ENCODE measurements at places on chromosomes 6 and 20.
A peak's percentile ranks its signal among the peaks of the same experiment; 100 is the strongest.

- no peak for DNase-seq
These were observed 77.8 kb downstream of the PLCB4 start for GRCh38 chr20:9146649-9147048.

DNA sequence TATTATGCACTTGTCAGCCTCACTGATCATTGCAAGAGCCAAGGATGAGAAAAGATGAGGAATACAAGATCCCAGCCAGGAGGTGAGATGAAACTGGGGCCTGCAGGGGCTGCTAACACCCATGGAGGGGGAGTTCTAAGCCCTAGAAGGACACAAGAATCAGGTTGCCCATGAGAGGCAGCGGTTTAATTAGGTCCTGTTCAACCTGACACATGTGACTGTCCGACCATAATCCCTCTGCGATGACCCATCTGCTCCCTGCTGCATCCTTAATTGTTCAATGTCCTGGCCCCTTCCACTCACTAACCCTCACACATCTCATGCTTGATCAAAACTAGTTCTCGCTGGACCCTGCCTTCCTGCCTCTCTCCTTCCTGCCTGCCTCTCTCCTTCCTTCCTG, 52.2 kb upstream of the NNAT start:
- no peak for DNase-seq

DNA sequence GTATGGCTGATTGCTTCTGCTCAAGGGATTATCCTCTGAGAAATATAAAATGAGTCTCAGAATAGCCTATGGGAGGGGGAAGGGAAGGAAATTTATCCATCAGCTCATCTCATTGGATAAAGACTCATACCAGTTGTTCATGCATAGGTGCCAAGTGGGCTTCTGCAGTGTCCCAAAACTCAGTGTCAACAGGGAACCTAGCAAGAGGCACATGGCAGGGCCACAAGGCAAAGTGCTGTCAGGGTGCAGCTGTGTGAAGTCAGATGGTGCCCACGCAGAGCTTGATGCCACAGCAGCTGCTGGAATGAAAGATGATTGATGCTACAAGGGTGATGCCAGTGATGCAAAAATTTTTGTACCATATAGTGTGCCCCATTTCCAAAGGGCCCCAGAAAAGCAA, 3.2 kb upstream of the CHD6 start:
- no peak for DNase-seq

- no peak for DNase-seq
These were observed 65.4 kb downstream of the MYH7B start for GRCh38 chr20:35021063-35021462.

GRCh38 chr20:35369804-35370203, 42.0 kb downstream of the UQCC1 start:
- no peak for DNase-seq

DNA sequence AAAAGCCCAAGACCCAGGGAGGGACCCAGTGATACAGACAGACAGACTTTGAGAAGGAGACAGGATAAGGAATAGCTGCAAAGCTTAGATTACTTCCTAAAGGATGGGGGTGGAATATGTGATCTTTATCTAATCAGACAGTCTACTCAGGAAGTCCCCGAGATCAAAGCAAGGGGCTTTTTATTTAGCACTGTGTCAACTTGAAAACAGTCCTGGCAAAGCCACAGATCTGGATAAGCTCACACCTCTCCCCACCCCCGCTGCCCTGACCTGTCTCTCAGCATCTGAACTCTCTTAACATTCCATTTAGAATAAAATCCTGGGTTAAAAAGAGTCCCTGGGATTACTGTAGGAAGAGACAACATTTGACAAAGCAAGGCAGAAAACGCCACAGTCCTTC, 101.5 kb downstream of the ISM1 start:
- DNase-seq: no peak

GRCh38 chr6:33298773-33299236, at the start of gene RGL2:
TSS of gene RGL2 (minus strand) at chr6:33298942. CDS start at chr6:33298610, 332 bp downstream.
- DNase-seq: no peak

DNA sequence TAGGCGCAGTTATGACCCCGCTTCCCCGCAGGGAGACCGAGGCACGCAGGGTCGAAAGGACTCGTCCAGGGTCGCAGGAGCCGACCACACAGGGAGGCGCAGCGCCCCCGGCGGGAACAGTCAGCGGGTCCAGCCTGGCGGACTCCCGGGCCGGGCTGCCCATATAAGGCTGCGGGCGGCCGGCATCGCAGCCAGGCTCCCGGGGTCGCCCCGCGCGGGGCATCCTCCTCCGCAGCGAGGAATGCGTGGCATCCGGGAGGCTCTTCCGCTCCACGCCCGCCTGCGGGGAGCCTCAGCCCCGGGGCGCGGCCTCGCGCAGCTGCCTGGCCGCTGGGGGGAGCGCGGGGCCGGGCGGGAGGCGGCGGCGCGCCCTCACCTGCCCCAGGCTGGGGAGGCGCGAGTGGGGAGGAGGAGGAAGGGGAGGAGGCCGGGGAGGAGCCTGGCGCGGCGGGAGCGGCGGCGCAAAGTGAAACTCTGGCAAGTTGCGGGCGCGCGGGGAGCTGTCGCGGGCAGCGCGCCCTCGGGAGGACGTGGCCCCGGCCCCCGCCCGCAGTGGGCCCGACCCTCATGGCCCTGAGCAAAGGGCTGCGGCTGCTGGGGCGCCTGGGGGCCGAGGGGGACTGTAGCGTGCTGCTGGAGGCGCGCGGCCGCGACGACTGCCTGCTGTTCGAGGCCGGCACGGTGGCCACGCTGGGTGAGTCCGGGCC, at the start of gene SYNJ2:
Gene SYNJ2 (plus strand): TSS at position 469 of the 707 bp plus-strand sequence. CDS start 99 bp downstream, at position 568.
- DNase-seq: peak; percentile 43

DNA sequence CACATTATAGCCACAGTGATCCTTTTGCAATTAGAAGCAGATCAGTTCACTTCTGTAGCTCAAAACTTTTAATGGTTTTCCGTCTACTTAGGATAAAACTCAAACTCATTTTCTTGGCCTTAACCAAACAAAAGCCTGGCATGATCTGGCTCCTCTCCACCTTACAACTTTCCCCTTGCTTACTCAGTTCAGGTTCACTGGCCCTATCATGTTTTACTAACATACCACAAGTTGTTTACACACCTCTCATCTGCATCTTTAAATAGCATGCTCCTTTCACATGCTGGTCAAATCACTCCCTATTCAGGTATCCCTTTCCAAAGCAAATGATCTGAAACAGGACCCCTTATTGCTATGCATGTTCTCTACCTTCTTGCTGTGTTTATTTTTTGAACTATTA, 191.4 kb upstream of the FAM83B start:
- DNase-seq: peak; percentile 79

DNA sequence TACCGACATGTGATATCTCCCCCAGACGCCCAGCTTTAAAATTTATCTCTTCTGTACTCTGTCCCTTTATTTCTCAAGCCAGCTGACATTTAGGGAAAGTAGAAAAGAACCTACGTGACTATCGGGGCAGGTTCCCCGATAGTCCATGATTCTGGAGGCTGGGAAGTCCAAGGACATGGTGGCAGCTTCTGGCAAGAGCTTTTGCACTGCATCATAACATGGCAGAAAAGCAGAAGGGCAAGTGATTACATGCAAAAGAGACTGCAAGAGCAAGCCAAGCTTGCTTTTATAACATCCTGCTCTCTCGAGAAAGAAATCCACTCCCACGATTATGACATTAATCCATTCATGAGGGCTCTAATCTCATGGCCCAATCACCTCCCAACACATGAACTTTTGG, 113.2 kb downstream of the CD164 start:
- no peak for DNase-seq

DNA sequence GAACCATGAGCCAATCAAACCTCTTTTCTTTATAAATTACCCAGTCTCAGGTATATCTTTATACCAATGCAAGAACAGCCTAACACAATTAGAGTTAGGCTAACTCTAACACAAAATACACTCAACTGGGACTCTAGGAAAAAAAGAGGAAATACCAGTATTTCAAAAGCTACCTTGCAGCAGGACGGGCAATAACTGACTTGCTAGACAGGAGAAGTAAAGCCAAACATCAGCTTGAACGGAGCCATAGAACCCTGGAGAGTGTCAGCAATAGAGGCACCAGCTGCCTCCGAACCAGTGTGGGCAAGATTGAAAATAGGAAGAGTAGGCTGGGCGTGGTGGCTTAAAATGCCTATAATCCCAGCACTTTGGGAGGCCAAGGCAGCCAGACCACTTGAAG, 162.0 kb upstream of the SOX4 start:
- DNase-seq: no peak

DNA sequence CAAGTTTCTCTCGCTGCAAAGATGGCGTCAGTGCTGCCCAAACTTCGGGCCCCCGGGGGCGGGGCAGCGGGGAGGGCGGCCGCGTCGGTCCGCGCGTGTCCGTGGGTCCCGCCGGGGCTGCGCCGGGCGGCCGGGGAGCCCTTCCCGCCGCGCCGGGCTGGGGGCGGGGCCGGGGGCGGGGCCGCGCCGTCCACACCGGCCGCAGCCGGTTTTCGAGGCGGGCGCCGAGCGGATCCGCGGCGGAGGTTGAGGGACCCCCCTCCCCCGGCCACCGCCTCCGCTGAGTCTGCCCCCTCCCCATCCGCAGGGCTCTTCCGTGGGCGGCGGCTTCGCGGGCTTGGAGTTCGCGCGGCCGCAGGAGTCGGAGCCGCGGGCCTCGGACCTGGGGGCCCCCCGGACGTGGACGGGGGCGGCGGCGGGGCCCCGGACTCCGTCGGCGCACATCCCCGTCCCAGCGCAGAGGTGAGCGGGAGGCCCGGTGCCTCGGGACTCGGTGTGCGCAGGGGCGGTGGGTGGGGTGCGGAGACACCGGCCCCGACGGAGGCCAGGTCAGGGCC, 572 bp downstream of the SLC2A4RG start:
- DNase-seq: peak; percentile 15

Data from NCI-H748 treated with DMSO at 0.1 percent for 48 hours (cell line).